ENCODE measurements at places on chromosomes 6 and 20.

- DNase-seq: no peak
Measured at GRCh38 chr6:121993362-121993761, 406.1 kb upstream of the HSF2 start.

GRCh38 chr6:35302604-35303241 is 5.1 kb downstream of the DEF6 start:
- DNase-seq: peak; percentile 64

DNA sequence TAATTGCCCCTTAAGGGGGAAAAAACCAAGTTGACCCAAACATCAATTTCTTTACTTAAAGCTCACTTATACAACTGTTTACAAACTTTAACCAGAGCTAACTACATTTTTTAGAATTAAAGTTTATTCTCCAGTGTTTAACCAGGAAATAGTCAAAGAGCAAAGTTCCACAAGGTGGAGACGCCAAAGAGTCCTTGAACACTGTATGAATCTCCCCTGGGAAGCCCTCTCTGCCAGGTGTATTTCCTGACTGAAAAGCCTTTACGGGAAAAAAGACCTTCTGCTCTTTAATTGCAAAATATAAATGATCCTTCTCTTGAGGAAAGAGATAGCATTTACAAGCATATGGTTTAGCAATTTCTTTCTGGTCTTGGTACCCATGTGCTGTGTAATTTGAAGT is 36.2 kb downstream of the BTBD9 start:
- no peak for DNase-seq

GRCh38 chr6:111087871-111088667 is 766 bp downstream of the SLC16A10 start:
- peak; percentile 62 for DNase-seq

GRCh38 chr20:20237093-20237959 is 130.6 kb upstream of the INSM1 start:
- DNase-seq: peak; percentile 62

DNA sequence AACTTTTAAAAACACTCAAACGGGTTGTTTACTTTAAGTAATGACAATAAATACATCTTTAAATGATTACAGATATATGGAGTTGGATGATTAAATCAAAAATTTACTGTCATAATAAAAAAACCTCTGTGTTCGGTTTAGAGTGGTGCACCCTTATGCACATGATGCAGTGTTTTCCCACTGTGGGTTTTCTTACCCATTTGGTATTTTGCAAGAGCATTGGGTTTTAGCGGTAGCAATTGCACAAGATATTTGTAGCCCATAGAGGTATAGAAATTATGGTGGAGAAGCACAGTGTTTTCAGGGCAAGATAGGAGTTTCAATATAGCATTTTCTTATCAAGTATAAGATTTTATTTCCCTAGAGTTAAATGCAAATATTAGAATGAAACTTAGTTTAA is 410.8 kb upstream of the PLCB4 start:
- DNase-seq: no peak

DNA sequence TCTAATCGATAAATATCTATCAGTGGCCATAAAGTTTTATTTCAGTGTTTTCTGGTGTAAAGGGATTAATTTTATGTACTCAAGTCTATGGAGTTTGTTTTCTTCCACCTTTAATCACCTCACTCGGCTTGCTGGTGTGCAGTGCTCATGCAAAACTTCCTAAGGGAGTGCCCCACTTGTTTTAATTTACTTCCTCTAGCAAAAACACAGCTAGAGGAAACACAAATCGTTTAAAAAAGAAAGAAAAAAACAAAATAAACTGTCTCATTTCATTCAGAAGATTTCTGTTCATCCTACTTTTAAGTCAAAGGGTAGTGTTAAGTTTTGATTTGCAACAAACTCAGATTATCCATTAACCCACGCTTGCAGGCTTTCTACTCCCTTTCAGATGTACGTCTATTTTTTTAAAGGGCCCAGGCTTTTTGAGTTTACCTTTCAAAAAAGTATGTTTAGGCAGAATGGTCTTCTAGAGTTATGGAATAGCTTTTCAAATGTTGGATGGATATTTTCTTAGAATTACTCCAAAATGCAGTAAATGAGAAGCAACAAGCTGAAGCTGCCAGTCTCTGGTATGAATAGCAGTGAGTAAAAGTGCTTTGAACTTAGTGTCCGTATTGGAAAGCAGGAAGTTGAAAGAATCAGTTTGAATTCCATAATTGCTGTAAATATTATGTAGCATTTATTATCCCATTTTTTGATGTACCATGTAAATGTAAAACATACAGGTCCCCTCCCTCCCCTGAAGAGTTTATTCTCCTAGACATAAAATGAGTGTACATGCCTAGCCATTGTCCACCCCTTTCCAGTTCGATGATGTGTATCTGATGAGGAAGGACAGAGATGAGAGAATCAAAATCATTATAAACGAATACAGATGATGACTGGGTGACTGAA is 113.3 kb downstream of the SLC16A10 start:
- peak; percentile 30 for DNase-seq

- DNase-seq: no peak
Measured at GRCh38 chr6:35082733-35083403, 58.3 kb downstream of the TCP11 start.

DNA sequence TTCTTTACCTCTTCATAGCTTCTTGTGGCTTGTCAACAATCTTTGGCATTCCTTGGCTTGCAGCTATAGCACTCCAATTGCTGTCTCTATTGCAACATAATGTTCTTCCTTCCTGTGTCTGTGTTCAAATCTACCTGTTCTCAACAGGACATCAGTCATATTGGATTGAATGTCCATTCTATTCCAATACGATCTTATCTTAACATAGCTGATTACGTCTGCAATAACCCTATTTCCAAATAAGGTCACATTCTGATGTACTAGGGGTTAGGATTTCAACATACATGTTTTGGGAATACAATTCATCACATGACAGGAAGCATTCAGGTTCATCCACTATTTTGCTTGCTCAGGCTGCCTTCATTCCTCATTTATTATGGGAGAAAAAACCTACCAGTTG is 684.4 kb upstream of the CITED2 start:
- DNase-seq: no peak

- no peak for DNase-seq
Measured at GRCh38 chr6:100084991-100085364, 91.0 kb upstream of the MCHR2 start.

DNA sequence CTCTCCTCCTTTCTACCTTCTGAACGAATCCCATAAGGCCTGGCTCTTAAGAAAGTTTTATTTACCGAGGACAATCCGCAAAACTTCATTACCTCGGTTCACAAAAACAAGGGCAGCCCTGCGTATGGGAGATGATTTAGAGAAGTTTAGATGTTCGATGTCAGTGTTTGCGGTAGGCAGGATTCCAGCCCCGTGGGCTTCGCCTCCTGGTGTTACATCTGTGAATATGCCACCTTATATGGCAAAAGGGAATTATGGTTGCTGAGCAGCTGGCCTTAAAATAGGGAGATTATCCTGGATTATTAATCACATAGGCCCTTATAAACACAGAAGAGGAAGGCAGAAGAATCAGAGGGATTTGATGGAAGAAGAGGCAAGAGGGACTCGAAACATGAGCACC is 21.1 kb downstream of the BMP6 start:
- DNase-seq: no peak

- no peak for DNase-seq
Measured at GRCh38 chr6:83781506-83781905, 71.7 kb upstream of the RIPPLY2 start.

DNA sequence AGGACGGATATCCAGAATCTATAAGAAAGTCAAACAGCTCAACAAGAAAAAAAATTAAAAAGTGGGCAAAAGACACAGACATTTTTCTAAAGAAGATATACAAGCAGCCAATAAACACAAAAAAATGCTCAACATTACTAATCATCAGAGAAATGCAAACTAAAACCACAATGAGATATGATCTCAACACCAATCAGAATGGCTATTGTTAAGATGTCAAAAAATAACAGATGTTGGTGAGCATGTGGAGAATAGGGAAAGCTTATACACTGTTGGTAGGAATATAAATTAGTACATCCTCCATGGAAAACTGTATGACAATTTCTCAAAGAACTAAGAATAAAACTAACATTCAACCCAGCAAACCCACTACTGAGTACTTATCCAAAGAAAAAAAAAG is 23.3 kb upstream of the OSTM1 start:
- no peak for DNase-seq

- DNase-seq: no peak
Measured at GRCh38 chr6:99092461-99092860, 144.7 kb upstream of the FBXL4 start.

GRCh38 chr6:43077333-43077809 is 1.3 kb downstream of the PTK7 start:
- no peak for DNase-seq

DNA sequence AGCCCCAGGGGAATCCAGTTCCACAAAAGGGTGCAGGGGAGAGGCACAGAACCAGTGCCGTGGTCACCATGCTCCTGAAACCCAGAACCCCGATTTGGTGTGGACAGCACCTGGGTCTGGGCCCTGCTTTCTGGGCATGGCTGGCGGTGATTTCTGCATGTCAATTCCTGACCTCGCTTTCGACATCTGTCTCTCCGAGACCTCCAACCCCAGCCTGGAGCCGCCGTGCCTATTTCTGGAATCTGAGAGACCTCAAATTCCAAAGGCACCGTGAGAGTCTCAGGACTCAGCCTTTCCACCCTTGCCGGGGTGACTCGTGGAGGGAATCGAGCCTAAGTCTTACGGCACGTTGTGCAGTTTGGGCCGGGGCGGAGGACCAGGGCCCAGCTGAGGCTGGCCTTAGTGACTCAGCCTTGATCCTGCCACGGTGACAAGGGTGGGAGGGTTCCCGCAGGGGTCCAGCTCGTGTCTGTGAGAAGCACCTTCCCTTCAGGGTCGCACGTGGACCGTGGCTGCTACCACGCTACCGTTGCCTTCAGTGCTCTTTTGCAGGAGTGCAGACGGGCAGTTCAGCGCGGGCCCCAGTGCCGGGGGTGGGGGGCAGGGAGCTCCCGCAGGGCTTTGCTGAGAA is 133.7 kb downstream of the PXDC1 start:
- no peak for DNase-seq
